ENCODE measurements at places on chromosomes 4 and X. TPM values are rescaled to one million over a fixed set of nuclear protein-coding genes. Genes with fewer than 3 reads are reported as not detected.
A peak's percentile ranks its signal among the peaks of the same experiment; 100 is the strongest.

POF1B gene
- 18.7 TPM for total RNA-seq

ATP1B4 gene
- 0.74 TPM for total RNA-seq

ARHGAP4 gene
- 36.6 TPM for total RNA-seq

FAM9C gene
- total RNA-seq: not detected

SMIM10L2A gene
- 1.5 TPM for total RNA-seq

SHISA3 gene
- 4.4 TPM for total RNA-seq

UGT2B17 gene
- total RNA-seq: not detected

AKAP14 gene
- total RNA-seq: not detected

CSAG2 gene
- total RNA-seq: not detected

CCSER1 gene
- total RNA-seq: 8.1 TPM

FREM3 gene
- total RNA-seq: not detected

KLB gene
- 1.2 TPM for total RNA-seq

LRAT gene
- not detected for total RNA-seq

PCDH18 gene
- total RNA-seq: 32.9 TPM

FAM50A gene
- total RNA-seq: 33.6 TPM

- DNase-seq: no peak
- H3K36me3 ChIP-seq: no peaks in the 10 kb centered on the region
- no peak overlapping the region for H3K4me3 ChIP-seq
- no peaks in the 10 kb centered on the region for H3K4me1 ChIP-seq
- no peaks in the 10 kb centered on the region for H3K27me3 ChIP-seq
Observed at GRCh38 chr4:165426331-165426730, 47.5 kb downstream of the CPE start.

DNA sequence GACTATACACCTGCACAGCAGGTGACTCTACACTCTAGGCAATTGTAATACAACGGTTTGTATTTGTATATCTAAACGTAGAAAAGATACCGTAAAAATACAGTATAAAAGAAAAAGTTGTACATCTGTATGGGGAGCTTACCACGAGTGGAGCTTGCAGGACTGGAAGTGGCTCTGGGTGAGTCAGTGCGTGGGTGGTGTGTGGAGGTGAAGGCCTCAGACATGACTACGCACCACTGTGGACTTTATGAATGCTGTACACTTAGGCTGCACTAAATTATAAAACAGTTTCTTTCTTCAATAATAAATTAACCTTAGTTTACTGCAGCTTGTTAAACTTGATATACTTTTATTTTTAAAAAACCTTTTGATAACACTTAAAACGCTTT lies 85.0 kb upstream of the FAT1 start:
- no peak overlapping the region for H3K27ac ChIP-seq
- H3K4me3 ChIP-seq: no peak overlapping the region
- DNase-seq: no peak
- no peaks in the 10 kb centered on the region for H3K36me3 ChIP-seq

- H3K4me3 ChIP-seq: no peak overlapping the region
- no peaks in the 10 kb centered on the region for H3K36me3 ChIP-seq
- no peak for DNase-seq
- H3K4me1 ChIP-seq: peaks cover 25% of the 10 kb centered on the region
Observed at GRCh38 chrX:55011294-55011693, 11.1 kb downstream of the APEX2 start.

DNA sequence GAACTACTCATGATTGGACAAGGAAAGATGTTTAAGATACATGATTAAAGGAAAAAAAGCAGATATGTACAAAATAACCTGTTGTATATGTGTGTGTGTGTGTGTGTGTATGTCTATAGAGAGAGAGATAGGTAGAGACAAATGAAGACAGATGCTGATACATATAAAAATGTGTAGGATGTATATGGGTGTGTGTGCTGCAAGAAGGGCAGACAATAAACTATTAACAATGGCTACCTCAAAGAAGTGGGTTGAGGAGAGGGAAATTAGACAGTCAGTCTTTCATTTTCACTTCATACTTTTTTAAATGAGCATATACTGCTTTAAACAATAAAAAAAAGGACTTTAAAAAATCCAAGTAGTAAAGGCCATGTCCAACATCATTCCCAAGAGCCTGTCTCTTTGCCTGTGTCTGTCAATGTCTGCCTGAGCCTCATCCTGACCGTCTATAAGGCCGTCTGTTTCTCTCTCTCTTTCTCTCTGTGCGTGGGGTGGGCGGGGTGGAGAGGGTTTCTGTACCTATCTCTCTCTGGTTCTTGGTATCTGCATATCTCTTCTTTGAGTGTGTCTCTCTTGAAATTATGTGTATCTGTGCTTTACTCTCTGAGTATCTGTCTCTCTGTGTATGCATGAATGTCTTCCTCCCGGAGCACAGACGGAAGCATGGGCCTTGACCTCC lies 62.8 kb downstream of the LRBA start:
- H3K36me3 ChIP-seq: no peaks in the 10 kb centered on the region
- no peak for DNase-seq
- no peaks in the 10 kb centered on the region for H3K27me3 ChIP-seq
- no peak overlapping the region for H3K27ac ChIP-seq
- peaks cover 5% of the 10 kb centered on the region for H3K4me1 ChIP-seq

GRCh38 chrX:107360788-107361360 lies 88.6 kb upstream of the FRMPD3 start:
- no peaks in the 10 kb centered on the region for H3K36me3 ChIP-seq
- H3K4me3 ChIP-seq: no peak overlapping the region
- no peaks in the 10 kb centered on the region for H3K27me3 ChIP-seq
- no peak overlapping the region for H3K27ac ChIP-seq
- H3K4me1 ChIP-seq: no peaks in the 10 kb centered on the region

GRCh38 chr4:30495651-30496310 lies 224.4 kb upstream of the PCDH7 start:
- H3K36me3 ChIP-seq: no peaks in the 10 kb centered on the region
- no peak overlapping the region for H3K4me3 ChIP-seq
- no peak overlapping the region for H3K27ac ChIP-seq

- H3K27me3 ChIP-seq: no peaks in the 10 kb centered on the region
- no peak overlapping the region for H3K4me3 ChIP-seq
- H3K27ac ChIP-seq: no peak overlapping the region
- no peak for DNase-seq
- H3K4me1 ChIP-seq: no peaks in the 10 kb centered on the region
- H3K36me3 ChIP-seq: no peaks in the 10 kb centered on the region
Observed at GRCh38 chr4:24224446-24224845, 334.6 kb upstream of the PPARGC1A start.

DNA sequence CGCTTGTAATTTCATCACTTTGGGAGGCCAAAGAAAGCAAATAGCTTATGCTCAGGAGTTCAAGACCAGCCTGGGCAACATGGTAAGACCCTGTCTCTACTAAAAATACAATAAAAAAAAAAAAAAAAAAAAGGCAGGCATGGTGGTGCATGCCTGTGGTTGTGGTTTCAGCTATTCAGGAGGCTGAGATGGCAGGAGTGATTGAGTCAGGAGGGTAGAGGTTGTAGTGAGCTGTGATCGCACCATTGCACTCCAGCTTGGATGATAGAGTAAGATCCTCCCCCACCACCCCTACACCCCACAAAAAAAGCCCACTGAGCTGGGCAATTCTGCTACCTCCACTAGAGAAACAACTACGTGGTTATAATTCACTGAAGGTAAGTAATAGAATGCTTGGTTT lies 118.8 kb upstream of the PCDH18 start:
- H3K27me3 ChIP-seq: no peaks in the 10 kb centered on the region
- no peak overlapping the region for H3K27ac ChIP-seq
- H3K4me3 ChIP-seq: no peak overlapping the region
- DNase-seq: no peak

DNA sequence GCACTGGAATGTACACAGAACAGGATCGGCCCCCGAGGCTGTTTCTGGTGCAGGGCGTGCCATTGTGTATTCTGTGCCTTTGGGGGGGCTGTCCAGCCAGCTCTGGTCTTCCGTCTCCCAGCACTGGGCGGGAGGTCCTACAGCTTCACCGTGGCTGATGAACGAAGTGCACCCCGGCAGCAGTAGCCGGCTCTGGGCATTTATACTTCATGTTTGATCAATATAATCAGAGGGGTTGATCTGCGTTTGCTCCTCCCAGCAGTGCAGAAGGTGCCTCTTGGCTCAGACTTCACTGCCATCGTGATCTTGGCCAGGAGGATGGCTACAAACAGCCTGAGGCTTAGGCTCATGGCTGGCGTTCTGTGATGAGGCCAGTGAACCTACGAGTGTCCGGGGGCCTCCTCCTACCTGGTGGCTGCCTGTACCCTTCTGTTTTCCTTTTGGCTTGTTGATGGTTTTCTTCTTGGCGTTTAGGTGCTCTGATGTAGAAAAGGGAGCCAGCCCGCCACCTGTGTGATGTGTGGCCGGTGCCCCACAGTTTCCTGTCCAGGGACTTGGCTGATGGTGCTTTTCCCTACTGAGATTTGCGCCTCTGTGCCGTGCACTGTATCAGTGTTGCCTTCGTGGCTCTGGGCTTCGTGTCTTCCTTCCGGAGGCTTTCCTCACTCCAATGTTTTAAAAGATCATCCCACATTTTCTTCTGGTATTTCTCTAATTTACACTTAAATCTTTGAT lies 31.2 kb upstream of the HGFAC start:
- no peak overlapping the region for H3K4me3 ChIP-seq
- no peak for DNase-seq
- no peaks in the 10 kb centered on the region for H3K27me3 ChIP-seq

- H3K4me3 ChIP-seq: peak within 1 kb of the TSS; percentile 61
- DNase-seq: no peak
- H3K36me3 ChIP-seq: no peaks in the 10 kb centered on the region
- H3K27ac ChIP-seq: no peak within 1 kb of the TSS
Observed at GRCh38 chrX:18354369-18355223, at the start of gene SCML2. SCML2 (minus strand) TSS chrX:18354688; CDS start chrX:18334071, 20,617 bp downstream.

GRCh38 chr4:158234671-158235070 lies 24.4 kb downstream of the TMEM144 start:
- H3K4me1 ChIP-seq: no peaks in the 10 kb centered on the region
- no peak for DNase-seq
- no peak overlapping the region for H3K4me3 ChIP-seq

DNA sequence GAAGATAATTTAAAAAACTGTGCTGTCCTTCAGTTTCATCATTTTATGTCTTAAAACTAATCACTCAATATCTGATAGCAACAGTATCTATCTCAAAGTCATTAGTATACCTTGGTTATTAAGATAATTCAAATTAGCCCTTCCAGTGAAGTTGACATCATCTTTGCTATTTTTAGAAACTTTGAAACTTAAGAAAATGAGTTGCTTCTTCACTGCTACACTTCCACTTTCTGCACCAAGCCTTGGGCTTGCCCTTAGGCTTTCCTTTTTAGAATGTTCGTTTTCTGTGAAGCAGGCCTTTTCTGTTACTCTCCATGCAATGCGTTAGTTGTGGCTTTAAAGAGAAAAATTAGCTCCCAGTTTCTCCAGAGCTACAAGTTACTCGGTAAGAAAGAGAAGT lies 4.4 kb upstream of the VAMP7 start:
- DNase-seq: no peak
- H3K4me1 ChIP-seq: no peaks in the 10 kb centered on the region
- no peaks in the 10 kb centered on the region for H3K36me3 ChIP-seq
- no peaks in the 10 kb centered on the region for H3K27me3 ChIP-seq

DNA sequence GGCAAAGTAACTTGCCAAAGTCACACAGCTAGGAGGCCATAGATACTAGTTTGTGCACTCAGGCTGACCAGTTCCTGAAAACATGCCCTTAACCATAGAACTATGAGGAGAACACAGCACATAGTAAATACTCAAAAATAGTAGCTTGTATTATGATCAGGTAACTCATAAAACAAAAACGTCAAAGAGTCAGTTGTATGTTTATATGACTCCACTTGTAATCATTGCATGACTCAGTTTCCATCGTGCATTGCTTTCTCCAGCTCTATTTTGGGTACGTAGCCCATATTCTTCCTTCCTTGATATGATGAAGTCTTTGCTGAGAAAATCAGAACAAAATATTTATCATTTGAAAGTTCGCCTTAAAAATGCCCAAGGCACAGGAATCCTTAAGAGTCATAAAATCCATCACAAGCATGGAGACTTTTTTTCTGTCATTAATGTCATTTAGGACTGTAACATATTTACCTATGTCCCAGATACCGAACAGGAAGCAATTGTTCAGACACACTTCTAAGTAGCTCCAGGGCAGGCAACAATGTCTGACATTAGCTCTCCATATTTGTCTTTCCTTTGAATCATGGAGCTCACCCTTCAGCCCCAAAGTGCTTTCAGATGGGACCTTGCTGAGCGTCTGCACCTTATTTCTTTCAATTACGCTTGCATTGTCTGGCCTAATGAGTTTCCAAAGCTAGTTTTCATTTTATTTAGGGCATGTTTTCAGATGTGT lies 11.2 kb upstream of the MID1 start:
- no peaks in the 10 kb centered on the region for H3K27me3 ChIP-seq
- no peaks in the 10 kb centered on the region for H3K36me3 ChIP-seq
- peaks cover 6% of the 10 kb centered on the region for H3K4me1 ChIP-seq
- H3K4me3 ChIP-seq: no peak overlapping the region

GRCh38 chr4:110854021-110854678 lies 231.3 kb upstream of the PITX2 start:
- H3K36me3 ChIP-seq: no peaks in the 10 kb centered on the region
- H3K4me3 ChIP-seq: no peak overlapping the region
- H3K4me1 ChIP-seq: no peaks in the 10 kb centered on the region
- DNase-seq: no peak
- H3K27me3 ChIP-seq: no peaks in the 10 kb centered on the region

GRCh38 chr4:102761296-102761701 lies 531 bp upstream of the MANBA start:
- no peak for DNase-seq
- H3K27me3 ChIP-seq: no peaks in the 10 kb centered on the region
- H3K4me1 ChIP-seq: peaks cover 22% of the 10 kb centered on the region
- H3K27ac ChIP-seq: peak overlapping the region; percentile 85
- H3K4me3 ChIP-seq: peak overlapping the region; percentile 83

- peaks cover 37% of the 10 kb centered on the region for H3K36me3 ChIP-seq
- no peak overlapping the region for H3K27ac ChIP-seq
- no peaks in the 10 kb centered on the region for H3K27me3 ChIP-seq
Observed at GRCh38 chr4:121686255-121686654, 10.5 kb downstream of the ANXA5 start.

DNA sequence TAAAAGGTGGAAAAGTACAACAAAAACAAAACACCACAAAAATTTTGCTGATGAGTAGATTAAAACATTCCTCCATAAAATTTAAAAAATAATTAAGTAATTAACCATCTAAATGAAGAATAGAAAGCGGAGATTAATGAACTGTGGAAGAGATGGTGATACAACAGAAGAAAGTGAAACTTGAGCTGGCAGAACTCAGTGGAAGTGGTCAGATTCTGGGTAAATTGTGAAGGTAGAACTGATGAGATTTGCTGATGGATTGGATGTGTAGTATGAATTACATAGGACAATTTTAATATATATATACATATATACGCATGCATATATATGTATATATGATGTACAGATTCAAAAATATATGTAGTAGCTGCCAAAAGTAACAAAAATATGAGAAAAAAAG lies 73.9 kb downstream of the AMOT start:
- no peak overlapping the region for H3K4me3 ChIP-seq
- H3K4me1 ChIP-seq: no peaks in the 10 kb centered on the region
- no peak overlapping the region for H3K27ac ChIP-seq
- no peak for DNase-seq
- no peaks in the 10 kb centered on the region for H3K27me3 ChIP-seq

DNA sequence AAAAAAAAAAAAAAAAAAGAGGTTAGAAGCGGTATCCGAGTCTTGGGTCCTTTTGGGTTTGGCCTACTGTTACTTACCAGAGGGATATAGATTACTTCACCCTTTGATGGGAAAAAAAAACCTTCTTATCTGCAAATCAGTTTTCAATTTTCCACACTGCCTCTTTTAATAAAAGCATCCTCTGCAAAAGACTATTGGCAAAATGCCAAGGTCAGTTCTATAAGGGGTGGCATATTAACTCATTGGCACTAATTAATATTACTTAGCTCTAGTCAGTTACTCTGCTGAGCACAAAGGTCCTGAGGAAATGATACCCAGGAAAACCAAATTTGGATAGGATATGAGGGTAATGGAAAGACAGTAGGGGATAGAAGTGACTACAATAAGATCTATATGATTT lies 44.3 kb upstream of the MTMR8 start:
- H3K4me1 ChIP-seq: no peaks in the 10 kb centered on the region
- no peak overlapping the region for H3K27ac ChIP-seq
- H3K36me3 ChIP-seq: no peaks in the 10 kb centered on the region
- H3K27me3 ChIP-seq: no peaks in the 10 kb centered on the region
- no peak for DNase-seq

All from vagina (tissue), 2 donors.